Retinal pigment epithelial cell (primary cell): ENCODE measurements at places on chromosomes 11 and 22.

GRCh38 chr22:44380756-44381486 is 68.2 kb upstream of the SHISAL1 start:
- no peak for DNase-seq

DNA sequence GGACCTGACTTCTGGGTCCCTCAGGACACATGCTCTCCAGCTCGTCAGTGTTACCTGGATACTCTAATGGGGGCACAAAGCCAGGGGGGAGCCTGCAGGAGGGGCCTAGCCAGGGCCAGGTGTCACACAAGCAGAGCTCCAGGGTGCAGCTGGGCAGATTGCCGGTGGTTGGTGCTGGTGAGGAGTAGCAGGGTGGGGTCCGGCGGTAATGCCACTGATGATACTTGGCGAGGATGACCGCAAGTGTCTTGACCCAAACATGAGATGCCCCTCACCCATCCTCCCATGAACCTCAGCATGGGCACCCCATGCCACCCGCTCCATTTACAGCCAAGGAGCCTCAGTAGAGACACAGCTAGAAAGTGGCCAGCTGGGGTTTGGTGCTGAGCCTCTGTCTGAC is 15.1 kb upstream of the KCNQ1OT1 start:
- no peak for DNase-seq

- DNase-seq: no peak
Observed at GRCh38 chr11:28535677-28536076, 427.5 kb downstream of the METTL15 start.

DNA sequence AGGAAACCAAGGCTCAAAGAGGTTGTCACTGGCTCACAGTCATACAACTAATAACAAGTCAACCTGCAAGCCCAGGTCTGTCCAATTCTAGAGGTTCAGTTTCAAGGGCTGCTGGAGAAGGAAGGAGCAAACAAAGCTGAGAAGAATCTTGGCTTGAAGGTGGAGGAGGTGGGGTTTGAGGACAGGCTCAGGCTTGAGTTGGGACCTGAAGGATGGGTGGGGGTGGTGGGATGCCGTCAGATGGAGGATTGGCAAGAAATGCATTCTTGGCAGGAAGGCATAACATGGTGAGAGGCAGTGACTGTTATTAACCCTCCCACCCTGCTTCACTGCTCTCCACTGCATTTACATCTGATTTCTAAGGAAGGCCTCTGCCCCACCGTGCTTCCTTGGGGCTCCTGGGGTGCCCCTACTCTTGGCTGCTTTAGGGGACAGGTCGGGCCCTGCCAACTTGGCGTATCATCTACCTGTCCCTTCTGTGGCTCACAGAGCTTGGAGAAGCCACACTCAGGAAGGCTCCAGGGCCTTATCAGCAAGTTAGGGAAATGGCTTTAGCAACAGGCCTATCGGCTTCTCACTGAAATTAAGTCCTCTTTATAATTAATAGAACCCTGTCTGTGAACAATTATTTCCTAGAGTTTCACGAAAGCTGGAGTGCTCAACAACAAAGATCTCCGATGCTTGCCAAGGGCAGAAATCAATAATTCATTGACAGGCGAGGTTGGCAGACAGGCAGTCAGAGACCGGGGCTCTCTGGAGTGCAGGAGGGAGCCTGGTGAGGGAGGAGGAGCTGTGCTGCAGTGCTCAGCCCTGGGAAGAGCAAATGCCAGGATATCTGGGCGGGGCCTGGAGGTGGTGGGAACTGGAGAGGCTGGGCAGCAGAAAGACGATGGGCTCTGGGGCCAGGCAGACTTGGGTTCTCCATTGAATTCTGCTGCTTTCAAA is 84.9 kb upstream of the NARS2 start:
- DNase-seq: no peak

- DNase-seq: no peak
Observed at GRCh38 chr11:69558519-69558941, 77.1 kb downstream of the LINC01488 start.

- no peak for DNase-seq
Observed at GRCh38 chr11:114036147-114036811, 23.2 kb upstream of the ZBTB16 start.
